Fibroblast of skin of scalp (primary cell): ENCODE measurements at places on chromosomes 7 and 10.

- no peak for DNase-seq
Observed at GRCh38 chr10:71250842-71251241, 38.5 kb downstream of the UNC5B start.

DNA sequence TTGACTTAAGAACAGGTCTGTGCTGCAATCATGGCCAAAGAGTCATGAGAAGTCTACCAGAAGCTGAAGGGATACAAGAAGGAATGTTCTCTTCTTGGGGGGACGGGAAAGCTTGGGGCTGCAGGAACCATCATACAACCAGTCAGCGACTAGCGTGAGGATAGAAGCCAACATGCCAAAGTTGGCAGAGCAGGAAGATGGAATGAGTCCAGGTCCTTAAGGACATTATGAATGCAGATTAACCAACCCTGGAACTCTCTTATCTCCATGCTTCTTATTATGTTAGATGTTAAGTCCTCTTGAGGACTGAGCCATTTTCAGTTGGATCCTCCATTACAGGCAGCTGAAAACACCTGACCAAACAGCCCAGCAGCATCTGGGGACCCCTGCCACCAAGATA, 17.2 kb upstream of the CACUL1 start:
- DNase-seq: no peak

- DNase-seq: peak; percentile 2
Observed at GRCh38 chr10:127694580-127695193, 42.3 kb upstream of the FOXI2 start.

DNA sequence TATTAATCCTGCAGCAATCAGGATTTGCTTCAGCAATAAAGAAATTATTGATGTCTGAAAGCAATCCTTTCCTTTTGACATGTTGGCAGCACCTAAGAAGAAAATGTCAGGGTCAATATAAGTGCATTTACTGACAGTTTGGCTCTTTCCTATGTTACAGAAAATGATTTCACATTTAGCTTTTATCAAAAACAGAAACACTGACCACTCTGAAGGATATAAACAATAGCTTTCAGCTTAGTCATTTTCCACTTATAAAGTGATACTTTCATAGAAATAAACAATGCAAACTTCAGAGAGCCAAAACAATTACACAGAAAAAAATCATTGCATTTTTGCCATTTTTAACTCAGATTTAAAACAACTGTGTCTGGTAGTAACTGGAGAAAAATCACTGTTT, 325.6 kb upstream of the KAT6B start:
- DNase-seq: peak; percentile 28

- no peak for DNase-seq
Observed at GRCh38 chr10:97116462-97117162, 69.1 kb downstream of the SLIT1 start.

- DNase-seq: peak; percentile 90
Observed at GRCh38 chr10:28946479-28946878, 269.2 kb downstream of the BAMBI start.

DNA sequence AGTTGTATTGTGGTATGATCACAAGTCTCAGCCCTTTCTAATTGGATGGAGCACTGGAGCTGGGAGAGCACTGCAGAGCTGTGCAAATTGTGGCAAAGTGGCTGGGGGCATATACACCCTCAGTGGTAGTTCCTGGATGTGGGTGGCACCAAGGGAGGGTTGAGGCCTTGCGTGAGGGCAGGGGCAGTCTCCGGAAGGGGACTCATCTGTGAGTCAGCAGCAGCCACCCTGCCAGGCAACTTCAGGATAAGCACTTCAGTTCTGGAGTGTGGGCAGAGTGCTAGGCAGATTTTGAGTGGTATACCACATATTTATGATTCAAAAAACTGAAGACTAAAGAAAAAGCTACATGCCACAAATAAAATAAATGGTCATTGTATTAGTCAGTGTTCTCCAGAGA, 210.5 kb downstream of the ETV1 start:
- peak; percentile 18 for DNase-seq
